ENCODE measurements at places on chromosomes 7 and 10. TPM values are rescaled to one million over a fixed set of nuclear protein-coding genes. Genes with fewer than 3 reads are reported as not detected.

GRCh38 chr10:61943674-61944378, 42.3 kb downstream of the ARID5B start:
- DNase-seq: no peak

- peak; percentile 27 for DNase-seq
Measured at GRCh38 chr7:135537905-135538304, 19.8 kb upstream of the NUP205 start.

ATP6V0E2 gene
- 15.6 TPM for polyA plus RNA-seq

GRCh38 chr10:7334642-7334964, 76.2 kb downstream of the SFMBT2 start:
- no peak for DNase-seq

TMEM176A gene
- 300 TPM for polyA plus RNA-seq

Data from large intestine (tissue), 12 donors.